ENCODE measurements at places on chromosomes 2 and 18.

GRCh38 chr18:5704847-5705246 lies 161.1 kb upstream of the EPB41L3 start:
- no peak for DNase-seq

GRCh38 chr2:216243026-216243425 lies 129.3 kb downstream of the MARCHF4 start:
- no peak for DNase-seq

DNA sequence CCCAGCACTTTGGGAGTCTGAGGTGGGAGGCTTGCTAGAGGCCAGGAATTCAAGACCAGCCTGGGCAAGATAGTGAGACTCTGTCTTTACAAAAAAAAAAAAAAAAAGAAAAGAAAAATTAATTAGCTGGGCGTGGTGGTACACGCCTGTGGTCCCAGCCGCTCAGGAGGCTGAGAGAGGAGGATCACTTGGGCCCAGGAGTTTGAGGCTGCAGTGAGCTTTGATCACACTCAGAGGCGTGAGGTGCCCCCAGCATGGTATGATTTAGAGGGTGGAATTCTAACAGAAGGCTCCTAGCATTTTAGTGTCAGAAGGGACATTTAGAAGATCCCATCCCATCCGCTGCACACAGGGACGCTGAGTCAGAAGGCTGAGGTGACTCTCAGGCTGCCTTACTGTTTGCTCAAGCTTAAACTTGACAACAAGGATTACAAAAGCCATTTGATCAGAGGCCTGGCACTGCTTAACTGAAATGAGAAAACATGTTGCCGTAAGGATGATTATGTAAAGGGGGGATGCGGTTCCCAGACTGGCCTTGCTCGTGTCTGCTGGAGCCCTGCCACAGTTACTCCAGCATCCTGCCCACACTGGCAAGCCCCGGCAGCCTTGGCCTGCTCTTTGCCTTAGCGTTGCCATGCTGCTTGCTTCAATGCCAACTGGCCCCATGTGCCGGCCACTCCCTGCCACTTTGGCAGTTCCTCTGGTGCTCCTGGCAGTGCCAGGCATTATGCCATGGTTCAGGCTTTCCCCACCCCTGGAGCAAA lies 45.6 kb upstream of the SLC1A4 start:
- no peak for DNase-seq

- DNase-seq: no peak
Observed at GRCh38 chr18:77127769-77128671, 4.6 kb downstream of the MBP start.

DNA sequence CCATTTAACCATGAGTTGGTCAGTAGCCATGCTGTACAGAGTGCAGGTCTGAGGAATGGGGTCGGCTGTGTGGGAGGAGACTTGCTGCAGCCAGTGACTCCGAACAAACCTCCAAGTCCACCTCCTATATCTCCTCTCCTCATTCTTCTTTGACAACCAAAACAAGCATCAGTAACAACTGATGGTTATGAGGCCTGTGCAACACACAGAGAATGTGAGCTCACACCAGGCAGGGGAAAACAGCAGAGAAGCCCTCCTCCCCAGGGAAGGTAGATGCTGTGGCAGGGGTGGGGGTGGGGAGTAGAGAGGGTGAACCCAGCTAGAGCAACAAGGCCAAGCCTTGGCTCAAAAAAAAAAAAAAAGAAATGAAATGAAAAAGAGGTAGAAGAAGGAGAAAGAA lies 12.3 kb upstream of the CNGA3 start:
- DNase-seq: no peak

All from activated T-helper 1 cell treated with anti-CD3 and anti-CD28 coated beads, Interleukin-2, amount 50 U/mL, for 16 hours (primary cell).